Substantia nigra (tissue), 51 donors: ENCODE measurements at places on chromosomes 5 and 9.

GRCh38 chr9:111030492-111030891 is 7.8 kb downstream of the LPAR1 start:
- DNase-seq = no peak

- no peak for DNase-seq
Measured at GRCh38 chr9:133716564-133717112, 21.5 kb downstream of the SARDH start.

DNA sequence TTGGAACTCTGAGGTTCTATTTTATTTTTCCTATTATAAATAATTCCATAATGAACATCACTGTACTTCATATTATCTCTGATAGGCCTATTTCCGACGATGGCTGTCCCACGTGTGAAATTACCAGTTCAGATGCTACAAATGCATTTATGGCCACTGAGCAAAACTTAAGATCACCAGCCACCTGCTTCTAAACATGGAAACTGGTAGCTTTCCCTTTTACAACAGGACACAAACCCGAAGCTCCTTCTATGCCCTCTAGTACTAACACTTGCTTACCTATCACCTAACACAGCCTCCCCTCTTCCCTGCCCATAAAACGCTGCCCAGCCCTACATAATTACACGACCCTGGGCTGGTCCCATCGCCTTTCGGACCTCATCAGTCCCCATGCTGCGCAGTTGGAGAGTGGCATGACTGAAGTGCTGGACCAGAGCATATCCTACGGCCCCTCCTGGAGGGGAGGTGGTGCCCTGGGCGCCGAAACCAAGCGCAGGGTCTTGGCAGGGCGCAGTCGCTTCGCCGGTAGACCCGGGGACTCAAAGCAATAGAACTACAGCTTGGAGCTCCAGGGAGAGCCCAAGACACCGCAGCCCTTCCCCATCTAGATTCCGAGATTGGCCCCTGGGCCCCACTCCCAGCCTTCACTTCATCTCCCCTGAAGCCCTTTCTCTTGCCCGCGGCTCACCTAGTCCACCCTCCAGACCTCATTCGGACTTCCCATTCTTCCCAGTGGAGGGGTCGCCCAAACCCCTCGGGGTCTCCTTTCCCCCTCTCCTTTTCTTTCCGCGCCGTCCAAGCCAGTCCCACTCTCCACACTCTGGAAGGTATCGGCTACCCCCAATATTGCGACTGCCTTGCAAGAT is 1.0 kb upstream of the SAP30L start:
- peak; percentile 34 for DNase-seq

- DNase-seq = no peak
Measured at GRCh38 chr5:126373375-126374108, 49.7 kb upstream of the GRAMD2B start.

- DNase-seq = no peak
Measured at GRCh38 chr5:120655828-120656435, 191.8 kb downstream of the PRR16 start.

GRCh38 chr5:1747803-1748085 is 51.9 kb downstream of the MRPL36 start:
- no peak for DNase-seq

- DNase-seq = no peak
Measured at GRCh38 chr5:8765886-8766285, 780.0 kb downstream of the SEMA5A start.

DNA sequence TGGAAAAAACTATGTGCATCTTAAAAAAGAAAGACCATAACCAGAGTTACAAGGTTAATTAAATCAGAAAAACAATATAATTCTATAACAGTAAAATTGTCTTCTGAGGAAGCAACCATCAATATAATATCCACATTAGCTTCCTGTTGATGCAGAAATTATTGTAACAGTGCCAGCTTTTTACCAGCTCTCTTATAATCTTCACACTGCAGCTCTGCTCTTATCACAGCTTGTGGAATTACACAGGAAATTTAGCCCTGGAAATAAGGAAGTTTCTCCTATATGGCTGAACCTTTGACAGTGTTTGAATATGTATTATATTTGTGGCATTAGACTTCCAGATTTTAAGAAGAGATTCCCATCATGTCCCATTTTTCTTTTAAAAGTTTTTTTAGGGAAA is 49.1 kb upstream of the TEK start:
- no peak for DNase-seq

GRCh38 chr9:92328225-92328624 is 2.5 kb downstream of the CENPP start:
- no peak for DNase-seq

DNA sequence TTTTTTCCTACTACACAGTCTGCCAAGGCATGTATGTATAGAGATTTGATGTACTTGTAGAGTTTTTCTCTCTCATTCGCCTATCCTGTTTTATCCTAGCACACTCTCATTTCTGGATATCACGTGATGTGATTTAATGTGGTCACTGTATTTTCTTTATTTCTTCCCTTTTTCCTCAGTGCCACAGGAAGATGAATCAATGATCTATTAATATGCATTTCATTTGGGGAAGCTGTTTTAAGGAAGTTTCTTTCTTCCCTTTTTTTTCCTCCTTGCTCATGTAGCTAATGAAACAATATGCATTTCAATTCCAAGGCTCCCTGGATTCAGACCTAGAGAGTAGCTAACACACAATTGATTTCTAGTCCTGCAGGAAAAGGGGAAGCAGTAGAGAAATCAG is 506.3 kb upstream of the WWC1 start:
- DNase-seq = no peak

- DNase-seq = no peak
Measured at GRCh38 chr9:92759446-92759845, 5.2 kb downstream of the BICD2 start.

GRCh38 chr9:93830012-93830596 is 125.1 kb downstream of the BARX1 start:
- DNase-seq = no peak

GRCh38 chr9:133815781-133816180 is 77.6 kb upstream of the SARDH start:
- DNase-seq = no peak

GRCh38 chr9:16307626-16308195 is 562.8 kb downstream of the BNC2 start:
- DNase-seq = no peak

DNA sequence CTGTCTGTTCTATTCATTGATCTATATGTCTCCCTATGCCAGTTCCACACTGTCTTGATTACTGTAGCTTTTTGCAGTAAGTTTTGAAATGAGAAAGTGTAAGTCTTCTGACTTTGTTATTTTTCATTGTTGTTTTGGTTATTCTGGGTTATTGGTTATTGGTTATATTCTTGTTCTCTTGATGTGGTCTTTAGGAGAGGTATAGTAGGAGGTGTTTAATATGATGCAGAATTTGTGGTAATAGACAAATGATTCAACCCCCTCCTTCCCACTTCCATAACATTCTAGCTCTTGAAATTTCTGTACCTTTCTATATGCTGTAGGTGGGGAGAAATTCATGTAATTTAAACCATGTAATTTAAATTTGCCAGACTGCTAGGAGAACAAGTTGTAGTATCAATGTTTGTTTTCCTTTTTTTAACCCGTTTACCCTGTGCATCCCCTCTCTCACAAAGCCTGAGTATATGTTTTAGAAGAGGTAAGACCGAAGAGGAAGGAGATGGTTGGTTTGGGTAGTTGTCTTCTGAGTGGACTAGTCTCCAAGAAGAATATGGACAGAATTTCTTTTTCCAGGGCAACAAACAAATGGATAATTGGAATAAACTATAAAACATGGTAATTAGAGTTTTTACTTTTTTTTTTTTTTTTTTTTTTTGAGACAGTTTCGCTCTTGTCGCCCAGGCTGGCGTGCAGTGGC is 19.2 kb downstream of the ANKHD1 start:
- DNase-seq = no peak

DNA sequence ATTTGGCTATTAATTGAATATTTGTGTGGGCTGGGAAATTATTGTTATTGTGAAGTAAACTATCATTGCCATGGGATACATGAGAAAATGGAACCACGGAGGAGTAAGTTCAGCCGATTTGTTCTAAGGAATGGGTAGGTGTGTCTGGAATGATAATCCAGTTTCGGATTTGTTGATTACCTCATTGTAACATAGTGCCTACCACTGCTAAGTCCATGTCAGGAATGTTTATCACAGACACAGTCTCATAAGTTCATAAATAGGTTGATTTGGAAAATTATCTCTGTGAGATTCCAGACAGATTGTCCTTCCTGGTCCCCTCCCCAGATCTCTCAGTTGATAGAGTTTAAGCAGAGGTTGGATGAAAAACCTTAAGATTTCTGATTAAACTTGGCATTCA is 78.1 kb upstream of the MAST4 start:
- no peak for DNase-seq

- no peak for DNase-seq
Measured at GRCh38 chr5:134145041-134145757, 30.7 kb downstream of the TCF7 start.

DNA sequence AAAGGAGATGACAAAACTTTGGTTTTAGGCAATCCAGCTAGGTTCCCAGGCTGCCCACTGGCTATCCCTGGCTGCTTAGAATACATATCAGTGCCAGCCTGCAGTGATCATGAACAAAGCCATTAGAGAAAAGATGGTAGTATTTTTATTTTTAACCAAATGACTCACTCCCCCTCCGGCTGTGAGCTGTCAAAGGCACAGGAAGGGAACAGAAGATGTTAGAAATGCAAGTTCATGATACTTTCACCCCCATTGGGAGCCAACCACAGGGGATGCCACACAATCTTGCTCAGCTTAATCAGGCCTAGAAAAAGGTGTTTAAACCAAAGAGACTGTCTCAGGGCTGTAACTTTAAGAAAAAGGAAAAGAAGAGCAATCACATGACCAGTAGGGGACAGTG is 70.3 kb upstream of the ASTN2 start:
- no peak for DNase-seq

DNA sequence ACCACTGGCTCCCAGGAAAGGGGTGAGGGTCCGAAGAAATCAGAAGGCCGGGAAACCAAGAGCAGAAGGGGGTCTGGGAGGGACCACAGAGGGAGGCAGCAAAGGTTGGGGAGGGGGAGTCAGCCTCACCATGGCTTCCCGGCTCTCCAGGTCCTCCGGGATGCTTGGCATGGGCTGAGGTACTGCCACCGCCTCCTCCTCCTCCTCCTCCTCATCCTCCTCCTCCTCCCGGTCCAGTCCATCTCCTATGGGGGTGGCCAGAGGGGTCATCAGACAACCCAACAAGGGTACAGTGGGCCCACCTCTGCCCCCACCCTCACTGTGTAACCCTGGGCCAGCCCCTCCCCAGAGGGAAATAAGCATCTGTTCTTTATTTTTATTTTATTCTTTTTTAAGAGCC is 17.5 kb downstream of the GOLGA2 start:
- no peak for DNase-seq

- DNase-seq = no peak
Measured at GRCh38 chr5:150624334-150625163, 15.9 kb upstream of the SYNPO start.
